ENCODE measurements at places on chromosomes 12 and 14.

DNA sequence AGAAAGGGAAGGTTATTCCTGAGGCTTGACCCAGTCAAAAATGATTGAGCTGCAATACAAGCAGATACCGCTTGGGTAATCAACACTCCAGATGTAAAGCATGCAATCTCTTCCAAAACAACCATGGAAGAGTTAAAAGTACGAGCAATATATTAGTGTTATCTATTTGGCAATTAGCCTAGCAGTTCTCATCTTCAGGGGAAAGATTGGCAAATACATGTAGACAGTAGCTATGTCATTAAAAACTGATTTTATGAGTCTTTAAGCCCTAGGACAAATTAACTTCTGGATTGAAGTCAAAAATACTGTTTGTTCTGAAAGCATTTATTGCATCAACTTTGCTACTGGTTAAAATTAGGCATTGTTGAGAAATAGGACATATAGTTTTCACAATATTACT, 9.3 kb upstream of the GYS2 start:
- no peak for DNase-seq

GRCh38 chr12:700016-700415, 36.8 kb upstream of the NINJ2 start:
- DNase-seq = no peak

GRCh38 chr12:124675881-124676713, 108.7 kb upstream of the NCOR2 start:
- no peak for DNase-seq

DNA sequence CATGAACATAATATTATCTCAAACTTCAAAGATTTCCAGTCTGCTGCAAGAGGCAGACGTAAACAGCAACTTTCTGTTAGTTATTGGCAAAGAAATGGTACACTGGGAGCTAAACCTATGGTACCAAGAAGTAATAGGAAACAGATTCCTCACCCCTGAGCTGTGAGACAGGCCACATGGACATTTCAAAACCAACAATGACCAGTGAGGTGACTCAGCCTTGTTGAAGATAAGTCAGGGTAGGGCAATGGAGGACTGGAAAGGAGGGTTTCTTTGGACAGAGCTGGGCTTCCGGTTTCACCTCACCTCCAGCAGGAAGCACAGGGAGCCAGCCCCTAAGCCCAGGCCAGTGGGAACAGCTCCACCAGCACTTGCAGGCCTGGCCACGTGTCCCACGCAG, 1320.5 kb downstream of the AACS start:
- no peak for DNase-seq

- no peak for DNase-seq
Observed at GRCh38 chr12:90390947-90391346, 564.0 kb downstream of the CCER1 start.

GRCh38 chr12:129089576-129089975, 236.3 kb downstream of the GLT1D1 start:
- DNase-seq = no peak

GRCh38 chr12:116759783-116760621, 21.9 kb downstream of the RNFT2 start:
- no peak for DNase-seq

- no peak for DNase-seq
Observed at GRCh38 chr12:9626291-9626690, 18.6 kb upstream of the KLRB1 start.

DNA sequence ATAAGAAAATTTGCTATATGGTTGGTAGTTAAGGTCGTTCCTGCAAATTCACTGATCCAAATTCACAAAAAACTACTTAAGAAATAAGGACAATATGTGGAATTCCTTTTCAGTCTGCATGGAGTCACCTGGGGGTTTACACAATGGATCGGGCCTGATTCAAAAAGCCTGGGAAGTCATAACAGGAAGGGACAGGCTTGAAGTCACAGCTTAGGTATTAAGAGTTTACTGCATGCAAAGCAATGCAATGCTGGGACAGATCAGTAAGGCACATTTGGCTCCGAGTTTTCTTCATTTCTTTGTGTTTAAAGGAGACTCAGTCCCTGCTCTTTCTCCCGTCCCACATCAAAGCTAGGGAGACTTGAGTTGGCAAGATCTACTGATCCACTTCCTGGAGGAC, 153.3 kb downstream of the NTF3 start:
- DNase-seq = no peak

DNA sequence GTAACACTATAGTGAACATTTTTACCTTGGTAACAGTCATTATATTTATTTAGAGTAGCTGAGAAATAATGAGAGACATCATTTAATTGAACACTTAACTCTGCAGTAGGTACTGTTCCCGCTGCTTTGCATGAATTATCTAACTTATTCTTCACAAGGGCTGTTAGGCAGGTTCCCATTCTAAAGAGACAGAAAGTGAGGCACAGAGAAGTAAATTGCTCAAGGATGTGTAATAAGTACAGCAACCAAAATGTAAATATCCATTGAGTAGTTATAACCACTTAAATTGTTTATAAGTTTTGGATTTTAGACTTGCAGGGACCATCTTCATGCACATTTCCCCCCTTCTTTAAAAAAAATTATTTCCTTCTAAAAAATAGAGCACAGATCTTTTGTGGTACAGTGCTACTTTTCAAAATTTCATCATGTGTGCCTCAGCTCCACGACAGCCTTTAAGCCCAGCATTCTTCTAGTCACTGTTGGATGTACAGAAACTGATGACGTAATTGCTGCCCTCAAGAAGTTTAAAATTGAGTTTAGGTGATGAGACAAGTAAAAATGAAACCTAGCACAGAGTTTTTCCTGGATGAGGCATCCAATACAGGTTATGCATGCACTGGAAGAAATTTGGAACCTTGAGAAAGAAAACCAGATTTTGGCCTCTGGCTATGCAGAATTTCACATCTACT, 6.0 kb upstream of the MANSC4 start:
- no peak for DNase-seq
